ENCODE measurements at places on chromosomes 4 and X. TPM values are rescaled to one million over a fixed set of nuclear protein-coding genes. Genes with fewer than 3 reads are reported as not detected.

DNA sequence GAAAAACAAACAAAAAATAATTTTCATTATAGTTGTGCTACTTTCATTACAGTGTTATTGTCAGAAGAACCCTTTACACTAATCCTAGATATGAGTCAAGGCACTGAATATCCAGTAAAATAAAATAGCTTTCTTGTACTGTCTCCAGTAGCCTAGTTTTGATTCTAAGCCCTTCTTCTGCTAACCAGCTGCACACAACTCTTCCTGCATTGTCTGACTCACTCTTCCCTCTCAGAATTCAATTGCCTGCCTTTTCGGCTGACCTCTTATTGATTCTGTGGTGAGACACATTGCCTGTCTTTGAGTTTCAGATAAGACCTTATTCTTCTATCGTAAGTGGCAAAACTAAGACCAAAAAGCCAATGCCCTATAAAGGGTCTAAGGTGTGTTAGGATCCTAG lies 26.7 kb upstream of the PCDH18 start:
- no peak for DNase-seq

- no peak for DNase-seq
Observed at GRCh38 chr4:170278460-170278859, 188.7 kb upstream of the AADAT start.

DNA sequence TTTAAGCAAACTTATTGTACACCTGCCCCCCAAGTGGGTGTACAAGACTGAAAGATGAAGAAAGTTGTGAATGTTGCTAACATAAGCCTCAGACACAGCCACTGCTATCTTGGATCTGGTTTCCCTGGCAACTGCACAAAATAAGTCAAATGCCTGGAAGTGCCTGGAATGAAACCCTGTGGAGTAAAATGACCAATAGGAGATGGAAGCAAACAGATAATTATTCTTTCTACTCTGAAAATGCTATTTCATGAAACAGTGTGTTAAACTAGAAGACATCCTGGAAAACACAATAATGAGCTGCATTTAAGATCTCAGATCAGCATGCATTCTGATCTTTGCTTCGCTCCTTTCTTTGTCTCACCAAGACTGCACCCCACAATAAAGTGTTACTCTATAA lies 1016.0 kb downstream of the ARAP2 start:
- DNase-seq = no peak

GRCh38 chr4:178693816-178694215 lies 1251.6 kb upstream of the AGA start:
- DNase-seq = no peak

DNA sequence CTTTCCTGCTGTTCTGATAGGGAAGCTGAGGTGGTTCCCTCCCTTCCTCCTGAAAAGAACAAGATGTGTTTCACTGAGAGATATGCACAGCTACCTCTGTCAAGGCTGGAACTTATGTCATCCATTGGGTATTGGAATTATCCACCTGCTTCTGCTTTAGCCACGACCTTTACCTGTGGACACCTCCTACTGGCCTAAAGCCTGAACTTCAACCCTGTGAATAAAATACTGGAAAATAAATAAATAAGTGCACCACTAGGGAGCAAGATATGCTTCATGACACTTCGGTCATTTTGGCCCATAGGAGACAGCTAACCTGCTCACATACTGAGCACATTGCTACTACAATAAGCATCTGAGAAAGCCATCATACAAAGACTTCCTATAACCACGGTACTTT lies 419.9 kb upstream of the NWD2 start:
- no peak for DNase-seq

- DNase-seq = no peak
Observed at GRCh38 chr4:102687982-102688433, 72.8 kb downstream of the MANBA start.

The GPR119 gene
- total RNA-seq = not detected

DNA sequence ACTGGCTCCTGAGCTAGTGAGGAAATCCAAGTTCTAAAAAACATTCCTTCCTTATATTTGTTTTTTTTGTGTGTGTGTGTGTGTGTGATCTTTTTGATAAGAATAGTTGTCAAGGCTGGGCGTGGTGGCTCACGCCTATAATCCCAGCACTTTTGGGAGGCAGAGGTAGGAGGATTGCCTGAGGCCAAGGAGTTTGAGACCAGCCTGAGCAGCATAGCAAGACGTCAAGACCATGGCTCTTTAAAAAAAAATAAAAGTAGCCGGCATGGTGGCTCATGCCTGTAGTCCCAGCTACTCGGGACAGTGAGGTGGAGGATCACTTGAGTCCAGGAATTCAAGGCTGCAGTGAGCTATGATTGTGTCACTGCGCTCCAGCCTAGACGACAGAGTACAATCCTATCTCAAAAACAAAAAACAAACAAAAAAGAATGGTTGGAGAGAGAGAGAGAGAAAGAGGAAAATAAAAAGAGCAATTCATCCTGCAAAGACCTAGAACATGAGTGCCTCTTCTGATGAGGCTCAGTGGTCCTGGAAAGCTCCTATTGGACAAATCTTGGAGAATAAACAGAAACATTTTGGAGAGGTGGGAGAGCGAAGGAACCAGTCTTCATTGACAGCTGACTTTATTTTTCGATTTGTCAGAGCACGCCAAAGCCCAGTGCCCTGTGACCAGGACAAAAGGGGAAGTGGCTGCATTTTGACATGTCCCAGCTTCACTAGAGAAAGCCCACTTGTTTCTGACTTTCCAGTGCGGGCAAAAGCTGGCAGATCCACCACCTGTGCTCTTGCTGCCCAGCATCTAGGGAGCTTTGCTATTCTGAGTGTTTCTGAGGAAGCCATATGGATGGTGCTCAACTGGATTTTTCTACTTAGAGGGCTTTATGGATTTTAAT lies 244.7 kb downstream of the PALLD start:
- no peak for DNase-seq

- DNase-seq = no peak
Observed at GRCh38 chr4:172357006-172357540, 543.9 kb downstream of the GALNTL6 start.

- DNase-seq = no peak
Observed at GRCh38 chrX:85503258-85504158, 124.0 kb upstream of the POF1B start.

The S100P gene
- 8.5 TPM for total RNA-seq

DNA sequence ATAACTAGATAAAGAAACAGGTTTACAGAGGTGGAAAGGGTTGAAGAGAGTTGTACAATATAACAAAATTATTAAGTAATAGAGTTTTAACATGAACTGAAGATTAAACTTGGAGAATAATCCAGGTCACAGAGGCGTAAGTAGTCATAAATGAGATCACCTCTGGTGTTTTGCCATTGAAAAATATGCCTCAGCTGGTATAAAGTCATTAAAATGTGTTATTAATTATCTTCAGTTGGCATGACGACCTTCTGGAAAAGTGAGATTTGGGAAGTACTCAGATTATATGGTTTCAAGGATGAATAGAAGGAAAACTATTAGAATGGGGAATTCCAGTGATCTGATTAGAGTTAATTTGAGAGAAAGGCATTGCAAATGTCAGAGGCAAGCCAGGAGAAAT lies 237.5 kb upstream of the ANXA10 start:
- DNase-seq = no peak

GRCh38 chrX:74536152-74536831 lies 78.1 kb downstream of the RLIM start:
- DNase-seq = peak; percentile 40

The C1QTNF7 gene
- total RNA-seq = not detected

GRCh38 chr4:156596026-156596425 lies 375.6 kb downstream of the PDGFC start:
- no peak for DNase-seq

GRCh38 chrX:49082271-49082871 lies 2.7 kb upstream of the WDR45 start:
- DNase-seq = no peak

- peak; percentile 10 for DNase-seq
Observed at GRCh38 chr4:26034849-26035248, 120.8 kb downstream of the SMIM20 start.

The TMPRSS11B gene
- total RNA-seq = not detected

- DNase-seq = no peak
Observed at GRCh38 chrX:71493111-71493613, 39.7 kb upstream of the OGT start.

DNA sequence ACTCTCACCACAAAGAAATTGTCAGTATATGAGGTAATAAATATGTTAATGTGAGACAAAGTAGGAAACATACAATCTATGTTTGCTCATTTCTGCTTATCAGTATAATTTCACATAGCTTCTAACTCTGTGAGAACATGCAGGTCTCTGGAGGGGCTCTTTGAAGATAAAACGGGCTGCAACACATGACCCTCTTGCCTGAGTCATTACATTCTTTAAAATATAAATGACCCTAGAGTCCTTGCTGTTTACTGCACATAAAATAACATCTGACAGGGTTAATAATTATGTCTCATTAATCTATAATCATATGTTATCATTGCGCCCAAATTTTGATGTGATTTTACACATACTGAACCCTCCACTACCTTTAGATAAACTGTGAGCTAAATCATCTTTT lies 681.5 kb downstream of the ARAP2 start:
- DNase-seq = no peak

The CA5B gene
- 9.5 TPM for total RNA-seq

- DNase-seq = no peak
Observed at GRCh38 chr4:60042941-60043340, 1157.2 kb upstream of the ADGRL3 start.

The RTL3 gene
- total RNA-seq = not detected

The FGA gene
- not detected for total RNA-seq

GRCh38 chr4:5798946-5799345 lies 87.9 kb downstream of the EVC start:
- DNase-seq = no peak

DNA sequence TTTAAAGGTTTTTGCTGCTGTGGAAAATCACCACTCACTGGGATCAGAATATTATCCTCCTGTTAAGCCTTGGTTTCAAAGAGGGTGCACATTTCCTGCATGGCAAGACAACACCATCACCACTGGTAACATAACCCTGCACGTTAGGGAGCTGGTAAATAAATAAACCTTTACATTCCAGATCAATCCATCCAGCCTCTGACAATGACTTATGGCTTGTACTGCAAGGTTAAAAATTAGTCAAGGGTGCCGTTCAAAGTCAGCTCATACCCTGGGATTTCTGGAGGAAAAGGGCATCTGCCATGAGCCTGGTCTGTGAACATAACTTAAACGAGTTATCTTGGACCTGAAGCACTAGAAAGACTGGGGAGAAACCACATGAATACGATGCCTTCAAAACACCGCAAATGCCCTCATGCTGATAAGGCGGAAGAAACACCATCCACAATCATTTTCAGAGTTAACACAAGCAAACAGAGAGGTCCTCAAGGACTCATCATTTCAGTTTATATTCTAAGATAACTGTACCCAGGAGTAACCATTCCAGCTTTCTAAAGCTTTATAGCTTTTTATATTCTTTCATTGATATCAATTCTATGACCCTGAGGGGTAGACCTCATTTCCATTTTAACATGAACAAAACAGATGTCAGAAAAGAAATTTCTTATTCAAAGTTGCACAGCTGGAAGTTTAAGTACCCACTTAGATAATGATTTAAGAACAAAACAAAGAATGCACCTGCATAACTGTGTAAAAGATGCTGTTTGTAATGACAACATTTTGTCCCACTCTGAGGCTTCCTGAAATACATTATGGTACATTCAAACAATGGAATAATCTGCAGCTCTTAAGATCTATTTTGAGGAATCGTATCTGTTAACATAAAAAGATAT lies 103.1 kb downstream of the NPNT start:
- no peak for DNase-seq

GRCh38 chr4:152456609-152457008 lies 79.3 kb downstream of the FBXW7 start:
- no peak for DNase-seq

The NAP1L2 gene
- total RNA-seq = 2.7 TPM

DNA sequence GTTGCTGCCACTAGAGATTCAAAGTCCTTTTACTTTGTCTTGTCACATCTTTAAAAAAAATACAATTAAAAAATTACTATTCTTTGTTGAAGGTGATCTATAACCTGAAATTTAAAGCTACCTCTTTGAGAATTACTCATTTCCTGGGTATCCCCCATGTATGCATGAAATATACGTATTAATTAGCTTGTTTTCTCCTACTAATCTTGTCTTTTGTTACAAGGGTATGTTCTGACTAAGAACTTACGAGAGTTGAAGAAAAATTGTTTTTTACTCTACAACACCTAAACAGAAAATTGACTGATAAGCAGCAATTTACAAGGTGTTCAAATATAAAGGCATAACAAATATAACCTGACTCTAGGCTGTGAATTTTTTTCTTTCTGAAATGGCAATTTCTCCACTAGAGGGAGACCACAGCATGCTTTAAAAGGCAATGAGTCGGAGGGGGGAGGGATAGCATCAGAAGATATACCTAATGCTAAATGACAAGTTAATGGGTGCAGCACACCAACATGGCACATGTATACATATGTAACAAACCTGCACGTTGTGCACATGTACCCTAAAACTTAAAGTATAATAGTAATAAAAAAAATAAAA lies 249.6 kb downstream of the OPHN1 start:
- no peak for DNase-seq

The PDE6B gene
- total RNA-seq = 18.1 TPM

The SSX2 gene
- total RNA-seq = not detected

DNA sequence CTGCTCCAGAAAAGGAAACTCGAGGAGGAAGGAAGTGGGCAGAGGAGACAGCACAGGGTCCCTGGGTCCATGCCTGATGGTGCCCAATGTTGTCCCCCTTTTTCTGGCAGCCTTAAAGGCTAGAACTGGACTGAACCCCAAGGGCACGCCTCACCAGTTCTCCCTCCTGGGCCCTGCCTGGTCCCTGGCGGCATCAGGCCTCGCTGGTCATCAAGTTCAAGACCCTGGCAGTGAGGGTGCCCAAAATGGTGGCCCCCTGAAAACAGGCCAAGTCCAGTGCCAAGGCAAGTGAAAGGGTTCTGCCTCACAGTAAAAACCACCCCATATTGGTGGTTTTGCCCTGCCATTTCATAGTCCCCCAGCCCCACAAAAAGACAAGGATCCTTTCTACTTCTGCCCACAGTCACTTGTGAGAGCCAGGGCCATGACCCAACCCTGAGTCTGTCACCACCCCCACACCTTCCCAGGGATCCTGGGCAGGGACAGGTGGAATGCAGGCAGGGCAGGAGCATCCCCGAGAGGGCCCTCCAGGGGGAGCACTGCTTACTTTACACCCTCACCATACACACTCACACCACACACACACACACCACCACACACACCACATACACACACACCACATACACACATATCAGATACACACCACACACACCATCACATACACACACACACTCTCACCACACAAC lies 107.6 kb downstream of the DCTD start:
- DNase-seq = peak; percentile 24
